Activated naive CD4-positive, alpha-beta T cell treated with anti-CD3 and anti-CD28 coated beads, Interleukin-2, amount 10 ng/mL, durations not matched to agents 5 hours and 36 hours (primary cell): ENCODE measurements at places on chromosomes 3 and 15. TPM values are rescaled to one million over a fixed set of nuclear protein-coding genes. Genes with fewer than 3 reads are reported as not detected.

TGM5 gene
- not detected for total RNA-seq

C3orf49 gene
- total RNA-seq, result not detected

TATDN2 gene
- 57.7 TPM for total RNA-seq

LYSMD4 gene
- 13.4 TPM for total RNA-seq

CCR1 gene
- total RNA-seq, result 1.5 TPM

LDHAL6B gene
- not detected for total RNA-seq

TUSC7 gene
- total RNA-seq, result not detected

TMEM212 gene
- total RNA-seq, result not detected

NECTIN3 gene
- 2.8 TPM for total RNA-seq

CPLX3 gene
- total RNA-seq, result 0.12 TPM

XCR1 gene
- total RNA-seq, result not detected

PRR20G gene
- total RNA-seq, result not detected

ENTPD3 gene
- not detected for total RNA-seq

CYP1A1 gene
- 5.6 TPM for total RNA-seq

SELENOT gene
- 85.7 TPM for total RNA-seq
